ENCODE measurements at places on chromosomes 1 and 21.

GRCh38 chr1:244205171-244205570 is 154.1 kb downstream of the ZBTB18 start:
- no peak for DNase-seq

DNA sequence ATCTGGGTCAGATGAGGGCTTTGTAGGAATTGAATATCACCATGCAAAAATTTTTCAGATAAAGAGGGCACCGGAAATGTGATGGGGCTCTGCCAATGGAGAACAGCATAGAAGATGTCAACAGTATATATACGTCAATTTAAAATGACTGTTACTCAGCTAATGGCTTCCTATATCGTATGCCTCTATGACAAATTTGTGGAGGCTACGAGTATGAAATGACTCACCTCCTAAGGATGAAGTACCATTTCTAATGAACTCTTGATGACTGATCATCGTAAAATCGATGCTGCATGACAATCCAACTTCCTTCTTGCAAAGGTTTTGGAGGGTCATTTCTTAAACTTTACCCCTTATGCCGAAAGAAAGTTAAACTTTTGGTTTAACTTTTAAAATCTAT is 450.3 kb upstream of the ZP4 start:
- peak; percentile 0 for DNase-seq

DNA sequence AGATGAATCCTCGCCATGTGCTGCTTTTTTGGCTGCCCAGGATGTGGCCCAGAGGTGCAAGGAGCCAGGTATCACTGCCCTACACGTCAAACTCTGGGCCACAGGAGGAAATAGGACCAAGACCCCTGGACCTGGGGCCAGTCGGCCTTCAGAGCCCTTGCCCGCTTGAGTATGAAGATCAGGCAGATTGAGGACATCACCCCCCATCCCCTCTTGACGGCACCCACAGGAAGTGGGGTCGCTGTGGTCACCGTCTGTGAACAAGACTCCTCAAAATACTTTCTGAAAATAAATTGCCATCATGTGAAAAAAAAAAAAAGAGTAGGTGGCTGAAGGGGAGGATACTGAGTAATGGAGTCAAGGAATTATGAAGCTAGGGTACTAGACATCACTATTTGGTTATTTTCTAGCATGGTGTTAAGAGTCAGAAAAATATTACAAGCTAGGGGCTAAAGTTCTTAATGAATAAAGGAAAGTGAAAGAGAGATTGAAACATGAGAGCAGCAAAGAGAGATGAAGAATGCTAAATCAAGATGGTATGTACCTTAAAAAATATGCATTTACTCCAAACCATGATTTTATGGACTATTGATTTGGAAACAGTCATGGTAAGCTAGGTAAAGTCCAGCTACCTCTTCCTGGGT is 84.9 kb downstream of the CLEC20A start:
- DNase-seq, result no peak

DNA sequence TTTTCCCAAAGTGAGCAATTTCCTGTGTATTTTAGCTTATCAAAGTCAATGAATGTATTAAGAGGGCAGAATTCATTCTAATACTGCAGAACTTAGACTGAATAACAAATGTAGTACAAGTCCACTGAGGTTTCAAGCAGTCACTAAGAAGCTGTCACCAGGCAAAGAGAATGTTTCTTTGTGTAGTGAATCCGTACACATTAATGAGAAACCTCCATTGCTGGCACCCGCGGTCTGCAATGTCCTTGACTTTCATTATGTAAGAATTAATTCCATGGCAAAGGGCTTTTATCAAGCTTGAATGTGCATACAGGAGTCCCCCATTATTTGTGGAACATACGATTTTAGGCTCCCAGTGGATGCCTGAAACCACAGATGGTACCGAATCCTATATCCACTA is 719.5 kb upstream of the TMPRSS15 start:
- no peak for DNase-seq

DNA sequence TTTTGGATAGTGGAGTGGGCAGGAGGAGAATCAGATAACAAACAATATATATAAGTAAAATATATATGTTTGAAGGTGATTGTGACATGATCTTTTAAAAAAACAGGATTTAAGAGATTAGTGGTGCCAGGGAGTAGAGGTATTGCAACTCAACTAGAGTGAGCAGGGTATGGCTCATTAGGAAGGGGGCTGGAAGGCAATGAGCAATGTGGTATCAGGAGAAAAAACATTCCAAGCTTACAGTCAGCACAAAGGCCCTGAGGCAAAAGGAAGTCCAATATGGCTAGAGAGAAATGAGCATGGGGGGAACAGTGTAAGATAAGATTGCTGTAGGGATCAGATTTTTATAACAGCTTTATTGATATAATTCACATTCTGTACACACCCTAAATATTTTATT is 5.3 kb upstream of the GADD45A start:
- DNase-seq, result peak; percentile 69

DNA sequence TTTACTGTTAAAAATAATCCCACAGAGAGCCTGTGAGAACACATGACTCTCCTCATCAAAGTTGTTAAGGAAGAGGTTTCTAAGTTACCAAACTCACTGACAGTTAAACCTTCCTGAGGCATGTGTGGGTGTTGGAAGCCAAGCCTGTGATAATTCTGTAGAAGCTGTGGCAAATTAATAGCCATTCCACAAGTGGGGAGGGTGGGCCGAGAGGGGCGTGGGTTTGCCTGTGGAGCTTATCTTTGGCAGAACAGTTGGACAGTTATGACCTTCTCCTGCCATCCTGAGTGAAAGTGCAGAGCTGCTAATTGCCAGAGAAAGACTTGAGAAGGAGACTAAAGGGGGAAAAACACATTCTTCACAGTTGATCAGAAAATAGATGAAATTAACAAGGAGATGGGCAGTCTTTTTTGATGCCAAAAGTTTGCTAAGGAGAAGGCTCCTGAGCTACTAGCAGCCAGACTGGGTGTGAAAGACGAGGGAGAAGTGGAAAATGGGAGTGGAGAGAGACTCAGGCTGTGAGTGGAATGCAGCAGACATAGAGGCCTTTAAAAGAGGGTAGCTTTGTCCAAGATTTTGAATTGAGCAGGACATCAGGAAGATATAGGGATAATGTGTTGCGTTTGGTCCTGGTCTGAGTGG is 1.6 kb upstream of the PLA2G2C start:
- no peak for DNase-seq

DNA sequence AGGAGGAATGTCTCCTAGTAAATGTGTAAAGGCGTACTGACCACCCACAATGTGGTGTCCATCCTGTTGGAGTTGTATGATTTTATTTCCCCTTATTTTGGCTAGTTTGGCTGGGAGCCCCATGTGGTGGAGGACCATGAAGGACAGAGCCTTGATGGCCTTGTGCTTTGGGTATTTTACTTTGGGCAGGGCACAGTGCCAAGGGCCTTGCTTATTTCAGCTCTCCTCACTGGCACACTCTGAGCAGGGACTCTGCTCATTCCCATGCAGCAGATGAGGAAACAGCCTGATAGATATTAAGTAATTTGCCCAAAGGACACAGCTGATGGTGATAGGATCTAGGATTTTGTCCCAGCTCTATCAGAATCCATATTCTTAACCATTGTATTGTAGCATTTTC is 50.2 kb downstream of the SMYD2 start:
- DNase-seq, result no peak

GRCh38 chr1:41278076-41278475 is 36.0 kb upstream of the SCMH1 start:
- DNase-seq, result no peak

DNA sequence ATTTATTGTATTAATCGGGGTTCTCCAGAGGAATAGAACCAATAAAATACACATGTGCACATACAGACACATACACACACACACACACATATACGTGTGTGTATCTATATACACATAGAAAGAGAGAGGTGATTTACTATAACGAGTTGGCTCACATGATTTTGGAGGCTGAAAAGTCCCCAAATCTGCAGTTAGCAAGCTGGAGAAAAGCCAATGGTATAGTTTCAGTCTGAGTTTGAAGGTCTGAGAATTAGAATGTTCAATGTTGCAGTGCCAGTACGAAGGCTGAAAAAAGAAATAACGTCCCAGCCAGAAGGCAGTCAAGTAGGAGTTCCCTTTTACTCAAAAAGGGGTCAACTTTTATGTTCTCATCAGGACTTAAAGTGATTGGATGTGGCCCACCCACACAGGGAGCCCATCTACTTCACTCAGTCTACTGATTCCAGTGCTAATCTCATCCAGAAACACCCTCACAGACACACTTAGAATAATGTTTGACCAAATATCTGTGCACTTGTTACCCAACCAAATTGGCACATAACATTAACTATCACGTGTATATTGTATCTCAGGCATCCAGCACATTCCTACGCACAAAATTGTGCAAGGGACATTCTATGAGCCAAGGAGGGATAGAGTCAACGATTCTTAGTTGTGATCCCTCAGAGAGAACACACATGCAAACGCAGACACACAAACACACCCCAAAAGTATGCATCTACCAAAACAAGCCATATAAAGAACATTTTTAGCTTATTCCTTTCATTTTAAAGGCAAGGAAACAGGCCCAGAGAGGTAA is 195.5 kb upstream of the DUSP10 start:
- no peak for DNase-seq

DNA sequence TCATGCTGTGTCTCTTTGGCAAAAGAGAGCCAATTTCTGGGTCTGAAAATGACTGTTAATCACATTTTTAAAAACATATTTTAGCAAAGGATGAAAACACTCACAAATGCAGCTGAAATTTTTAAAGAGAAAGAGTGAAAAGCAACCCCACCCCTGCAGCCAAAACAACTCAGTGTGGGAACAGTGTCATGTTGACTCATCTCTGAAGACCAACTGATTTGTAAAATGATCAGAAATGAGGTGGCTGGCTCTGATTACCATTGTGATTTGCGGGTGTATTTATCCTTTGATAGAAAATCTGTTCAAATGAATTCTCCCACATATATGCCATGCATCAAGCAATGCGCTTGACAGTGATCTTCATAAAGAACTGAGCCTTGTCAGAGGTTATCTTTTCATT is 287.0 kb upstream of the ESRRG start:
- DNase-seq, result peak; percentile 2

- DNase-seq, result peak; percentile 93
Measured at GRCh38 chr1:32066489-32066873, 6.3 kb upstream of the TMEM39B start.

- no peak for DNase-seq
Measured at GRCh38 chr1:60835649-60836048, 246.7 kb upstream of the NFIA start.

DNA sequence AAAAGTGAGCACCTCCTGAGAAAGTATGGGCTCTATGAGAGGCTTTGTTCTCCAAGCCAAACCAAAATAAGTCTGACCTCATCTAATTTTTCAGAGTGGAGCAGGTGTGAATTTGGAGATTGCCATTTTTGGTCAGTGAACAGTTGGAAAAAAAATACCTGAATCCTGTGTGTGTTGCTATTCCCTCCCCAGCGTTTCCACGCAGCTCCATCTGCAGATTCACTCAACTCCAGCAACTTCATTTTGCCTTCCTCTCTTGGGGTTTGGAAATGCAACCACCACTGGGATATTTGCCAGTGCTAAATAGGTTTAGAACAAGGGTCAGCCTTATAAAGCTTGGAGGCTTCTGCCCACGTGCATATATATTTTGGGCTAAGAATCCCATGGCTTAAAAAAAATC is 11.2 kb downstream of the CASQ2 start:
- DNase-seq, result no peak

- DNase-seq, result peak; percentile 44
Measured at GRCh38 chr1:75908717-75909152, 23.5 kb downstream of the ASB17 start.

DNA sequence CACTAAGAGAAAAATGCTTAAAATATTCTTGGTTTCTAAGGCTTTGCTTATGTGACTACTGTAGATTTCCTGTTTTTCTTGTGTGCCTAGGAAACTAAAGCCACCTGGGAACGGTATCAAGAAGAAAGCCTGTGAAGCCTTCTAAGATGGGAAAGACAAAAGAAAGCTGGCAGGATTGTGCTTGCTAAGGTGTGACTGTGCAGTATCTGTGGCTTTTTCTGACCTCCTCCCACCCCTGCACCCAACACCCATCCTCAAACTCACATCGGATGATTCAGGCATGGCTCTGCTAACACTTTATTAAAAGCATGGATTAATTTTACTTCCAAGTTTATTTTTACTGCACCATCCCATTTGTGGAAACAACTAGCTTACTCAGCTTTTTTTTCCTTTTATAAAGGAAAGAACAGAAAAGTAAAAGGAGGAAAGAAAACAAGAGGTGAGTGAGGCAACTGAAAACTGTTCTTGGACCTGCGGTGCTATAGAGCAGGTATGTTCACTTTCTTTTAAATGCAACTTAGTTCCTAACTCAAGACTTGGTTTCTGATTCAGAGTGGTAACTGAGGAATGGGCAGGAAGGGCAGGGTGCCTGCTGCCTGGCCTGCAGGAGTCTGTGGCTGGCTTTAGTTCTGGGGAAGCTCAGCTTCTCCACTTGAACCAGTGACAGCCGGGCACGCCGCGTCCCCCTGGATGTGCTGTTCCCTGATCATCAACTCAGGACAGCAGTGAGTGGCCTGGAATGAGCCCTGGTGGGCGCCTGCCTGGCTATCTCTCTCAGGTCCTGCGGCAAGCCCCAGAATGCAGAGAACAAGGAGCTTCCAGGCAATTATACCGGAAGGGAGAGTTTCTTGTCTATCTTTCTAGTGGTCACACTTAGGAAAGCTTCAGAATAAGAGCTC is at the start of gene GBP6:
Gene GBP6 (plus strand): TSS at position 422 of the 899 bp plus-strand sequence. CDS start 4,493 bp downstream, outside the sequence.
- DNase-seq, result peak; percentile 13

GRCh38 chr1:941588-942383 is 17.3 kb downstream of the NOC2L start:
- DNase-seq, result peak; percentile 38

DNA sequence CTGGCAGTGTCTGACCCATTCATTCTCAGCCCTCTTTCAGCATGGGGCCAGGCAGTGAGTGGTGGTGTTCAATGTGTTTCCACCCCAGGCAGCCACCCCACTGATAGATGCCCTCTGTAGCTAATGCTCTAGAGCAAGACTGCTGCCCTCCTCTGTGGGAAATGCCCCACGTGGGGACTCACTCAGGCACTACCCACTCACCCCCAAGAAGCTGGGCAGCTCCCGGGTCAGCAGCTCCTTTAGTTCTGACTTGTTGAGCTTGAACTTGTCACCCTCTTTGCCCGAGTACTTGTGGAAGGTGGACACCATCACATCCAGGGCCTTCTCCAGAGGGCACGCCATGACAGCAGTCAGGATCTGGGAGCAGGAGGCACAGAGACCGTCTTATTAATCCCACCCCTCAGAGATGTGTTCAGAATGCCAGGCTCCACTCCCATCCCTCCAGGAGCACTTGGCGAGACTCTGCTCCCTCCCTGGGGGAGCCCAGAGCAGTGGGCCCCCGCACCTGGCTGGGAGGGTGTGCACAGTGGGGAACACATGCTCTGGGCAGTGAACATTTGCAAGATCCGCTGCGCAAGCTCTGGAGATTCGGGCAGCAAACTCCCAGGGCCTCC is 1.0 kb downstream of the S100A4 start:
- no peak for DNase-seq

- DNase-seq, result peak; percentile 86
Measured at GRCh38 chr1:93613898-93614297, 67.7 kb downstream of the BCAR3 start.

Measured in cardiac fibroblast (primary cell).